ENCODE measurements at places on chromosomes 7 and 10.

GRCh38 chr10:8767591-8767990 is 713.1 kb downstream of the GATA3 start:
- no peak for DNase-seq

DNA sequence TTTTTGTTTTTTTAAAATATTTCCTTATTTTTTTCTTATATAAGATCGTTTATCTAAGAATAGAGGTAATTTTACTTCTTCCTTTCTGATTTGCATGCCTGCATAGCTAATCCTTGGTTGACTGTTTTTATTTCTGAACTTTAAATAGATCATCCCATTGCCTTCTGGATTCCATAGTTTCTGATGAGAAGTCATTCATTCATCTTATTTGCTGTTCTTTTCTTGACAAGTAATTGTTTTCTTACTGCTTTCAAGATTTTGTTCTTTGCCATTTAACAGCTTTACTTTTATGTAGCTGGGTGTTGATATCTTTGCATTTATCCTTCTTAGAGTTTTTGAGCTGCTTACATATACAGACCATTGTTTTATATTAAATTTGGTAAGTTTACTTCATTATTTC is 437.9 kb downstream of the SDK1 start:
- no peak for DNase-seq

GRCh38 chr7:131111081-131111576 is 216.5 kb upstream of the MKLN1 start:
- no peak for DNase-seq

- no peak for DNase-seq
These were observed 22.8 kb downstream of the SPOCK2 start for GRCh38 chr10:72065439-72066025.

GRCh38 chr7:91411060-91411459 is 146.8 kb downstream of the FZD1 start:
- no peak for DNase-seq

- DNase-seq, result no peak
These were observed 12.6 kb downstream of the MAFK start for GRCh38 chr7:1542841-1543747.

- DNase-seq, result no peak
These were observed 22.6 kb downstream of the ZNRF2 start for GRCh38 chr7:30306976-30307375.

- peak; percentile 58 for DNase-seq
These were observed 37.1 kb upstream of the SEC61G start for GRCh38 chr7:54796150-54796549.

- no peak for DNase-seq
These were observed 14.1 kb downstream of the RNF32 start for GRCh38 chr7:156654511-156655234.

GRCh38 chr7:23208316-23208715 is 26.5 kb downstream of the NUP42 start:
- no peak for DNase-seq

DNA sequence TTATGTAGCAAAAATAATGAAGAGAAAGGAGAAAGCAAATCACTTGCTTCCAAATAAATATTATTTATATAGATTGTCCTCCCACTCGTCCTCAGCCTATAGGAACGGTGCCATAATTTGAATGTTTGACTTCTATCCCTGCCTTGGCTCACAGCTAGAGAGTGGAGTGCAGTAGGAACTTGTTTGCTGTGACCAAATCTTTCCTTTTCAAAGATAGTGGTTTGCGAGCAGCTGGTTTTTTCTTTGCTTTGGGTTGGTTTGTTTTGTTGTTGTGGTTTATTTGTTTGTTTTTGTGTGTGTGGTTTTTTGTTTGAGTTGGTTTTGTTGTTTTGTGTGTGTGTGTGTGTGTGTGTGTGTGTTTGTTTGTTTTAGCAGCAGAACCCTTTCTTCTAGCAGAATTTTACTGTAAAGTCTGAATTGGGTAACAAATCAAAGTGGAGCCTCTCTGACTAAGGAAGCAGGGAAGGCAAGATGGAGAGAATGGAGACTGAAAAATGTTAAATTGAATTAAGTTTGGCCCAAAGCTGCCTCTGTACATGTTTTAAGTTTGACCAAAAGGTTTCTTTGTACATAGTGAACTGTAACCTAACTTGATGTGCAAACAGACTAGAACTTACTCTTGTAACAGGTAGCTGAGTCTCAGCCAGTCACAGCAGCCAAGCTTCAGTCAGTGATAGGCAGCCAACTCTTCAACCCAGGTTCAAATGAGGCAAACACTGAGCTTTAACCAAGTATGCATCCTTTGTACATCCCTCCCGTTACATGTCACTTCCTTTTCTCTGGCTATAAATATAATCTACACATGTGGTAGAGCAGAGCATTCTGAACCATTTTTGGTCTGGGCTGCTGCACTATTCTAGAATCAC is 149.5 kb upstream of the LRGUK start:
- DNase-seq, result peak; percentile 9

GRCh38 chr7:34281260-34281659 is 375.9 kb downstream of the BMPER start:
- no peak for DNase-seq

- no peak for DNase-seq
These were observed 76.2 kb downstream of the GRB10 start for GRCh38 chr7:50706469-50706937.

- DNase-seq, result peak; percentile 2
These were observed 17.1 kb downstream of the ZNF485 start for GRCh38 chr10:43623351-43623750.

DNA sequence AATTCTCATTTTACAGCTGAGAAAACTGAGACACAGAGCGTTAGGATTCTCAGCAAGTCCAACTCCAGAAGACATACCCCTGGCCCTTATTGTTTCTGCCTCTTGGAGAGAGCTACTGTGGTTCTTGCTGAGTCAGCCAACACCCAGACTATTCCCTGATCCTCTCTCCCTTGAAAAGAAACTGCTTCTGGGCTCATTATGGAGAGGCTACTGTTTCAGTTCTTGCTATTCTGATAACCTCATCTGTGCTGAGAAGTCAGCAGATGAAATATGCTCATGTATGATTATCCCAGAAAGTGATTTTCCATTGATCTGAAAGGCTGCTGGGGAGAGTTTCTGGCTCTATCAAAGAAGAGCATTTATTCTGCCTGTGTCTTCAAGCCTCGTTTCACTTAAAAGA is 455.6 kb upstream of the COBL start:
- no peak for DNase-seq

DNA sequence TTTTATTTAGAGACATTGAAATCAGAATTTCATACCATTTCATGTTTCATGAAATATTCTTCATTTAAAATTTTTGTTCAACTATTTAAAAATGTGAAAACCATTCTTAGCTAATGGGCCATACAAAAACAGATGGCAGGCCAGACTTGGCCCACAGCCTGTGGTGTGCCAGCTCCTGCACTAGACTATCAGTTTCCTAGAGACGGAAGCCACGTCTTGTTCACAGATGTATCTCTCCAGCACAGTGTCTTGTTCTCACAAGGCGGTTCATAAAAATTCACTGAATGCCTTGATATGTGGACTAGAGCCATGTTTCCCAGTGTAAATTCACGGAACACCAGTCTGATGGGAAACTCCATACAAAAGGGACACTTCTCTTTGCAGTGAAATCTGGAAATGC is 216.0 kb downstream of the KCNMA1 start:
- no peak for DNase-seq

- no peak for DNase-seq
These were observed 1277.1 kb downstream of the GATA3 start for GRCh38 chr10:9331583-9332008.

GRCh38 chr7:116876664-116877442 is 14.5 kb downstream of the CAPZA2 start:
- DNase-seq, result no peak

- DNase-seq, result no peak
These were observed 9.6 kb downstream of the PSD start for GRCh38 chr10:102408728-102409603.

- DNase-seq, result no peak
These were observed 94.4 kb downstream of the INHBA start for GRCh38 chr7:41608447-41608846.

GRCh38 chr10:11359869-11360268 is 251.6 kb downstream of the USP6NL start:
- DNase-seq, result no peak

DNA sequence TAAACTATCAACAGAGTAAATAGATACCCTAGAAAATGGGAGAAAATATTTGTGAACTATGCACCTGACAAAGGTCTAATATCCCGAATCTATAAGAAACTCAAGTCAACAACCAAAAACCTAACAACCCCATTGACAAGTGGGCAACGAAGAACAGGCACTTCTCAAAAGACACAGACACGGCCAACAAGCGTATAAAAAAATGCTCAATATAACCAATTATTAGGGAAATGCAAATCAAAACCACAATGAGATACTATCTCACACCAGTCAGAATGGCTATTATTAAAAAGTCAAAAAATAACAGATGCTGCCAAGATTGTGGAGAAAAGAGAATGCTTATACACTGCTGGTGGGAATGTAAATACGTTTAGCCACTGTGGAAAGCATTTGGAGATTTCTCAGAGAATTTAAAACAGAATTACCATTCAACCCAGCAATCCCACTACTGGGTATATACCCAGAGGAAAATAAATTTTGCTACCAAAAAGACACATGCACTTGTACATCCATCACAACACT is 63.2 kb upstream of the CAV2 start:
- DNase-seq, result no peak

DNA sequence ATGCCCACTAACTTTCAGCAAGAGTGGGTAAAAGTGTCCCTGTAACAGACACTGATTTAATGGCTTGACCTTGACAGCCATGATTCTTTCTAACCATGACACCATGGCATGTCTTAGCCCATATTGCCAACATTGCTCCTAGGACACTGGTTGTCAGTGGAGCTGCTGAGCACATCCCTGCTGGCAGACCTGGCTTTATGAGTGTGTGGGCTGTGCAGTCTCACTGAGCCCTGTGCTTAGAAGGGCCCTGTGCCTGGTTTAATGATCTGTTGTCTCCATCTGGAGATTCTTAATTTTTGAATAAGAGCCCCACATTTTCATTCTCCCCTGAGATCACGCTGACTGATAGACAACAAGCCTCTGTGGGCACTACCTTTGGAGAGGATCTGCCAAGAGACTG is 243.1 kb upstream of the KIAA1217 start:
- no peak for DNase-seq

DNA sequence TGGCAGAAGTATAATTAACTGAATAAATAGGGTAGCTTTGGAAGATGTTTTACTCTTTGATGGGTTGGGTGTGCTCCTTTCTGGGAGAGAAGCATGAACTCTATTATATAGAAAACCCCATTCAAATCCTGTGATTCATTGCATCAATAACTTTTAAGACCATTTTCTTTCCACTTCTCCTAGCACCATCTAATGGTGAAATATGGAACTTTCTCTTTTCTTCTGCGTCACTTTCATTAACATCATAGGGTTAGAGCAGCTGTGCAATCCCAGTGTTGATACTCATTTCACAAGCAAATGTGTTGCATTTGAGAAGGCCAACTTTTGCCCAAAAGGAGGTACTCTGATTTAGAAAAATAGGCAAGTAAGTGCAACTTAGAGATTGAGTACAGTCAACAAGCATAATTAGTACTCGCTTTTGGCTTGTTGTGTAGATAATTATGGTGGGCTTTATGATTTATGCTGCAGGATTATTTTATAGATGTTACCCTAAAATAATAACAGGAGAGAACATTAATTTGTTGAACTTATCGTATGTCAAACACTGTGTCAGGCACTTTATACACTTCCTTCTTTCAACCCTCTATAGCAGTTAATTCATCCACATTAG is 92.9 kb downstream of the CPED1 start:
- DNase-seq, result no peak

DNA sequence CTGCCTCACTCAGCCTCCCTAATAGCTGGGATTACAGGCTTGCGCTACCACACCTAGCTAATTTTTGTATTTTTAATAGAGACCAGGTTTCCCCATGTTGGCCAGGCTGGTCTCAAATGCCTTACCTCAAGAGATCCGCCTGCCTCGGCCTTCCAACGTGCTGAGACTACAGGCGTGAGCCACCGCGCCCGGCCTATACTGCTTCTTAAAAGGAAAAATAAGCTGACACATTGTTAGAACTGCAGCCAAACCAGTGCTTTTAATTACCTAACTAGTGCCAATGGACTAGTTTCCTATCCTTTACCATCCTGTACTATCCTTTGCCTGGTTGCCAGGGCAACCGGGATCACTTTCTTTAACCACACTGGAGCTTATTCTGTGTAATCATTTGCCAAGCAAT is 108.0 kb downstream of the LRRTM3 start:
- DNase-seq, result no peak

- no peak for DNase-seq
These were observed 49.1 kb downstream of the RAB11FIP2 start for GRCh38 chr10:117997673-117998072.

DNA sequence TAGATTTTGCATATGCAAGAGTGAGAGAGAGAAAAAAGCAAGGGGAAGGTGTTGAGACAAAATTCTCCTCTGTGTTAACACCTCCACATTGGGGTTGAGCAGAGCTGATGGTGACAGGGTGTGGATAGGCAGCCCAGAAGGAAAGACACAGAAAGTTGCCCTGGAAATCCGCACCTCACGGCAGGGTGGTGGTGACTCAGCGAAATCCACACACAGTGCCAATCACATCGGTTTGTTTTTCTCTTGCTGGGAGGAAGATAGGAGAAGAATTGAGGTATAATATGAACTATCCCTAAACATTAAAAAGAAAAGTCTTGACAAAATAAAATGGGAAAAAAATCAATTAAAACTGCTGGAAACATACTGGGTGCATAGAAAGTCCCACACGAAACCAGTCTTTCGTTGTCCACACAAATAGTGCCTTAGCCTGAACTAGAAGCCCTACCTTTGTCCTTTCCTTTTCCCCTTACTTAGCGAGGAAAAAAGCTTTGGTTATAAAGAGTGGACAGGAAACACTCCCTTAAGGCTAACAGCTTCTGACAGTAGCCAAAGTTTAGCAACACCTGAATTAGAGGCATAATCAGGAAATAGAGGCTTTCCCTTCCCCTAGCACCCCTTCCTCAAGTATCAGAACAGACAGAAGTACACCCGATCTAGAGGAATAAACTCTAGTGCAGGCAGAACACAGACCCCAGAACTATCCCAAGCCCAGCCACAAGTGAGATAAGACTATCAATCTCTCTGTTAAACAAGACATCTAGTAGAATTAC is 39.2 kb upstream of the DNAJC1 start:
- DNase-seq, result no peak

- DNase-seq, result no peak
These were observed 556.8 kb downstream of the DNAJB6 start for GRCh38 chr7:157893535-157894044.

DNA sequence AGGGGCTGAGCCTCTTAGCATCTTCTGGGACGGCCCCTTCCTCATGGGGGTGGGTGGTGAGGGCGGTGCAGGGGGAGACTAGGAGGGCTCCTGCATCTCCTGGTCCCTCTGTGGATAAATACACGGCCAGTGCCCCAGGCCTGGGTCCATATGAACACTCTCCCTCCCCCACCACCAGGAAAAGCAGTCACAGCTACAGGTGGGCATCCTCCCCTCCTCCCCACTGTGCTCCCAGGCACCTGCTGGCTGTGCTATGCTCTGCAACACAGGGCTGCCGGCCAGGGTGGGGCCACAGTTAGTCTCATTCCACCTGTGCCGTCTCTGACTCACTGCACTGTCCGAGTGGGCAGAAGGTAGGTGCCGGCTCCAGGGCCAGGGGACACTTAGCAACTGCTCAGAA is 87.3 kb upstream of the INSIG1 start:
- no peak for DNase-seq
